ENCODE measurements at places on chromosomes 13 and 19. TPM values are rescaled to one million over a fixed set of nuclear protein-coding genes. Genes with fewer than 3 reads are reported as not detected.

Gene DACH1
- total RNA-seq, result not detected

Gene ATP7B
- total RNA-seq, result 2.7 TPM

Gene NEK5
- total RNA-seq, result not detected

Gene UBXN6
- total RNA-seq, result 61.4 TPM

Gene ARMC6
- total RNA-seq, result 28.5 TPM

Gene PHLDB3
- total RNA-seq, result 9.0 TPM

Gene KLK3
- not detected for total RNA-seq

Gene LILRA1
- not detected for total RNA-seq

Gene DZIP1
- 11.3 TPM for total RNA-seq

Gene PPP1R37
- 31.6 TPM for total RNA-seq

Gene ZNF69
- total RNA-seq, result not detected

Gene DENND1C
- 0.22 TPM for total RNA-seq

Gene CACNG6
- 11.8 TPM for total RNA-seq

Gene GPR4
- total RNA-seq, result 0.49 TPM

Gene ZNF440
- total RNA-seq, result 0.09 TPM

Gene HRC
- 0.05 TPM for total RNA-seq

Gene SRRM5
- total RNA-seq, result 0.73 TPM

Gene SIPA1L3
- total RNA-seq, result 37.6 TPM

Gene KIR2DL1
- total RNA-seq, result not detected

Gene SSC5D
- 0.99 TPM for total RNA-seq

Gene TMEM150B
- not detected for total RNA-seq

Gene THSD8
- total RNA-seq, result 10.7 TPM

Gene CRX
- total RNA-seq, result not detected

Measured in A549 treated with AZD2906 at 1 μM for 4 hours (cell line).